ENCODE measurements at places on chromosomes 6 and 20.
A peak's percentile ranks its signal among the peaks of the same experiment; 100 is the strongest.

DNA sequence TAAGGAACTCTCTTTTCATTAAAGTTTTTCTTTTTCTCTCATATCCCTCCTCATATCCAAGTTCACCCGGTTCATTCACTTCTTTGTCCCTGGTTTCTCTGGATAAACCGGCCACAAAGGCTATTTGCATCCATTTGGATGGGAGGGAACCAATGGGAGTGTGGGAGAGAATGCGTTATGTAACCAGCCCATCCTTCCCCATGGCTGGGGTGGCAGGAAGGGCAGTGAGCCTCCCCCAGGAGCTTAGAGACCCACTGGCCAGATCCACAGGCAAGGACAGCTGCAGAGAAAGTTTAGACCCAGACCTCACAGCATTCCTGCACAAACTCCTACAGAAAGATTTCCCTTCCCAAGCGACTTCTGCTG lies 10.7 kb downstream of the CASS4 start:
- DNase-seq: no peak

DNA sequence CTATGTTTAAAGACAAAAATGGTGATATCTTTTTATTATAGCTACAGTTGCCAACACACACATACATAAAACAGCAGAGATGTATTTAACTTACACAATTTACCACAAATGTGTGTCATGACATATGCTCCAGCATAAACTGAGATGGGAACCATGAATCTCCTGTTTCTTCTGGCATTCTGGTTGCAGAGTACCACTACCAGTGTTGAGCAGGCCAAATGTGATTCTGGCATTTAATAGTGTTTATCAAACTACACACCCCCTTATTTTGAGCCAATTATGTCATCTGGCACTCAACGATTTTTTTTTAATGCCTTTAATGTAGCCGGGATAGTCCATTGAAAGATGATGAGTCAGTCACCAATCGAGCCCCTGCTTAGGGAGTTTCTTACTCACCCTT lies 59.0 kb upstream of the TPD52L1 start:
- DNase-seq: no peak

DNA sequence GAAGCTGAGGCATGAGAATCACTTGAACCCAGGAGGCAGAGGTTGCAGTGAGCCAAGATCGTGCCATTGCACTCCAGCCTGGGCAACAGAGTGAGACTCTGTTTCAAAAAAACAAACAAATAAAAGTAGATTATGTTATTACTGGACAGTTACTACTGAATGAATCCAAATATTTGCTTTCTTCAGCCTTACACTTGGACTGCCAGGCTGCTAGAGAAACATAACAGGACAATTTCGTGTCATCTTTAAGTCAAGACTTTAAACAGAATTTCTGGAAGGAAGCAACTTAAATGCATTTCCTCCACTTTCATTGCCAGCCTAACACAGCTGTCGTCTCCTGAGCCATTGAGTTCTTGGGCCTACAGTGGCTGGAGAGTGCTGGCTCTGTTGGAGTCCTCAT lies 42.0 kb upstream of the PRIM2 start:
- DNase-seq: no peak

DNA sequence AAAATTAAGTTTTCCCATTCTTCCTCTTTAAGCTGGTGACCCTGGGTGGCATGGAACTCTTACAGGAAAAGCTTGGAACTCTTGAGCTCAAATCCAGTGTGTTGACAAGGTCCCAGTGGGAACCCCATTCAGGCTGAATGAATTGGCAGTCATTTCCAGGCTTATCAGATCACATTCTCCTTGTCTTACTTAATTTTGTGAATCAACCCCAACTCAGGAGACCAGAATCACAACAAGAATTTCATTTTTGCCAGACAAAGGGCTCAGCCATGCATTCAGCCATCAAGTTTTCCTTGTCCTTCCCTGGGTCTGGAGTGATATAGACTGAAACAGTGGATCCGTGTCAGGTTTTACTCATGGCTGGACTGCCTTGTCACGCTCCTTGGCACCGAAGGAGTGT lies 92.1 kb upstream of the EEF1E1 start:
- DNase-seq: no peak

DNA sequence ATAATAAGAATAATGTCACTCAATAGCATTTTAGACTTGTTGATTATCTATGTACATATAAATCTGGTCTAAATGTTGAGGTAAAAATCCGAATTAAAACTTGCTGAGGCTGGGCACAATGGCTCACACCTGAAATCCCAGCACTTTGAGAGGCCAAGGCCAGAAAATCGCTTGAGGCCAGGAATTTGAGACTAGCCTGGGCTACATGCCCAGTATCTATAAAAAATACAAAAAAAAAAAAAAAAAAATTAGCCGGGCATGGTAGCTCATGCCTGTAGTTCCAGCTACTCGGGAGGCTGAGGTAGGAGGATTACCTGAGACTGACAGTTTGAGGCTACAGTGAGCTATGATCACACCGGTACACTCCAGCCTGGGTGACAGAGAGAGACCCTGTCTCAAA lies 34.2 kb upstream of the SUPT3H start:
- DNase-seq: no peak

- DNase-seq: no peak
Observed at GRCh38 chr6:53313784-53314400, 34.9 kb downstream of the ELOVL5 start.

DNA sequence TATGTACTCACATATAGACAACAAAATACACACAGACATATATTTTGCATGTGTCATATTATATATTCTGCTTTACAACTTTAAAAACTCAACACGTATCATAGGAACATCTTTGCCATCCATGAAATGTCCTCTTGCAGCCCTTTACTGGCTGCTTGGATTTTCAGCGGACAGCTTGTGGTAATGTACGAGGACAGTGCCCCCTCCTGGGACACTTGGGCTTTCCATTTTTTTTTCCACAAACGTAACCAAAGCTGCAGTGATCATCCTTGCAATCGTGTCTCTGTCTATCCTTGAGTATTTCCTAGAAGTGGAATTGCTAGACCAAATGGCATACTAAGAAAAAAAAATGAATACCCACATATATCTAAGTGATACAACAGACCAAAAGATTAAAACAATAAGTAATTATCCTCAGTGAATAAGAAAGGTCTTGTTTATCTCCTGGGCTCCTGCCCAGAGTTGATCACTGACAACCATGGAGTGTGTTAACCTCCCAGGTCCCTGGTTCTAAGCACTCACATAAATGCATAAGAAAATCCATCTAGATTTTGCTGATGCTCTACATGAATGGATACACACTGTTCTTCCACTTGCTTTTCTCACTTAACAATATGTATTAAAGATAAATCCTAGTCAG lies 18.1 kb downstream of the BPI start:
- DNase-seq: no peak

- peak; percentile 78 for DNase-seq
Observed at GRCh38 chr6:107847844-107848802, 24.0 kb upstream of the SCML4 start.

DNA sequence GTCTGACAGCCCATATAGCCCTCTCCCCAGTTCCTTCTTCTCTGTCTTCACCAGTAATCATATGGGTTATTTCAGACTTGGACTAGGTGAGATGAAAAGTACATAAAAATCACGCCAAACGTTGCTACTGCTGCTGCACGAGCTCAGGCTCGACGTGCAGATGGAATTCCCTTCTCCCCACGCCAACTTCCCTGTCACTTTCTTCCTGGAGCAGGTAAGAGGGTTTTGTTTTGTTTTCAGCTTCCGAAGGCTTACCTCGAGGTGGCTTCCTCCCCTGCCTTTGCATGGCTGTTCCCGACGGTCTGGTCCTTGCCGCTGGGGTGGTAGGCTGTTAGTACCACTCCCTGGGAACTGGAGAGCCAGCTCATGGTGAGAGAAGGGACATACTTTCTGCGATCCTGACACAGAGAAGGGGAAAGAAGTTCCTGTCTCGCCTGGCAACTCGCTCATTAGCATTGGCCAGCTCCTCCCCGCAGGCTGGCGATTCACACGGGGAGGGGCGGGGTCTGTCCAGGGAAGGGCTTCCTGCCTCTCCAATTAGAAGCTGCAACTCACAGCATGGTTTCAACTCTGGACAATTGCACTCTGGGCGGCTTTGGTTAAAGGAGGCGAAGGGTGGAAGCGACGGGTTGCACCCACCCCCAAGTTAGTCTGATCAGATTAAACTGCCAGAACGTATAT lies at the start of gene ARHGAP18:
TSS of gene ARHGAP18 (minus strand) at position 409 of the 681 bp plus-strand sequence. CDS start at position 368, 41 bp downstream.
- peak; percentile 73 for DNase-seq

- no peak for DNase-seq
Observed at GRCh38 chr20:62195075-62195405, 12.2 kb downstream of the MTG2 start.

DNA sequence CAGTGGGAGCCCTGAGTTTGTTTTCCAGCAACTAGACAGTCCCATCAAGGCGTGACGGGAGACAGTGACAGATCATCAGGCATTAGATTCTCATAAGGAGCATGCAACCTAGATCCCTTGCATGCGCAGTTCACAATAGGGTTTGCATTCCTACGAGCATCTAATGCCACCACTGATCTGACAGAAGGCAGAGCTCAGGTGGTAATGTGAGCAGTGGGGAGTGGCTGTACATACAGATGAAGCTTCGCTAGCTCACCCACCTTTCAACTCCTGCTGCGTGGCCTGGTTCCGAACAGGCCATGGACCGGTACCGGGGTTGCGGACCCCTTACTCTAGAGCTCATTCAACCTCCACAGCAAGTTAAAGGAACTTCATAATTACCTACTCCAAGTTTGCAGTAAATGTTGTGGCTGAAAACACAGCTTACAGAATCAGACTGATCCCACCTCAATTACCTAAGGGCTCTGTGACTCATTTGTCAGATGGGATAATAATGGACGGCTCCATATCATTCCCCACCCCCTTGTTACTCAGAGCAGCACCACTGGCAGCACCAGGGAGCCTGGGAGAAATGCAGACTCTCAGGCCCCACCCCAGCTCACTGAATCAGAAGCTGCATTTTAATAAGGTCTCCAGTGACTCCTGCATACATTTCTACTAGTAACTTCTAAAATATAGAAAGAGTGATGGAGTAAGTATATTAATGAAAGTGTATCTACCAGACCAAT lies 15.7 kb downstream of the PXMP4 start:
- DNase-seq: no peak

DNA sequence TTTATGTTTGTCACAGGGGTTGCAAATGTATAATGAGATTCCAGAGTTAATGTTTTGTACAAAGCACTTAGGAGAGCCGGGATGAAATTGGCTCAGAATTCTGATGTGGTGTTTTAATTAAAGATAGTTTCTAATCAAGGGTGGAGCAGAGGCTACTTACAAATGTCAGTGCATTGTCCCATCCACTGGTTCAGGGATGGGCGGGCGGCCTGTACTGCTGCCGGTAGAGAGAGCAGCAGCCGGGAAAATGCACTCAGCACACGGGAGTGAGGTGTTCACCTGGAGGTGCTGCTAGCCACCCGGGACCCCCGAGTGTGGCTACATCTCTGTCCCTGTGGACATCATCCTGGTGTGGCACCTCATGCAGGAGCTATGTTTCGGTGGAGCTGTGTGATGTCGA lies 193.3 kb downstream of the QKI start:
- no peak for DNase-seq

GRCh38 chr6:54970337-54970736 lies 123.8 kb downstream of the FAM83B start:
- DNase-seq: no peak

DNA sequence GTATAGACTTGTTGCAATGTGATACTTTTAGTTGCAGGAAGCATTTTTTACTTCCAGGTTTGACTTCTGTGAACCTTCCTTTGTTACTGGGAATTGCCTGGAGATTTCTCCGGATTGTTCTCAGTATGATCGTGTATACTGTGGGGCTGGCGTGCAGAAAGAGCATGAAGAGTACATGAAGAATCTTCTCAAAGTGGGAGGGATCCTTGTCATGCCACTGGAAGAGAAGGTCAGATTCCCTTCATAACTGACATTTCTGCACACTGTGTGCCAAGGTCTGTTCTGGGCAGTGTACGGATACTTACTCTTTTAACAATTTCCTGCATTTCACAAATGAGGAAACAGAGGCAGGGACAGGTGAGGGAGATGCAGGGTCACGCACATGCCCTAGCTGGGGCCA lies 9.7 kb downstream of the PCMTD2 start:
- no peak for DNase-seq

- no peak for DNase-seq
Observed at GRCh38 chr6:46048646-46049297, 33.1 kb upstream of the CLIC5 start.

DNA sequence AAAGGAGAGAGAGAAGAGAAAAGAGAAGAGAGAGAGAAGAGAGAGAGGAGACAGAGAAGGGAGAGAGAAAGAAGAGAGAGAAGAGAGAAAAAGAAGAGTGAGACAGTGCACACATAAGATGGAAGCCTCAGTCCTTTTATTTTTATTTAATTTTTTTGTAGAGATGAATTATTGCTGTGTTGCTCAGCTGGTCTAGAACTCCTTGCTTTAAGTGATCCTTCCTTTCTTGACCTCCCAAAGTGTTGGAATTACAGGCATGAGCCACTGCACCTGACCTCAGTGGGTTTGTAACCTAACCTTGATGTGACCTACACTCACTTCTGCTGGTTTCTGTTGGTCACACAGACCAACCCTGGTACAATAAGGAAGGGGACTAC lies 6.3 kb upstream of the CD40 start:
- DNase-seq: no peak

GRCh38 chr6:87645080-87645479 lies 55.1 kb downstream of the ORC3 start:
- no peak for DNase-seq

DNA sequence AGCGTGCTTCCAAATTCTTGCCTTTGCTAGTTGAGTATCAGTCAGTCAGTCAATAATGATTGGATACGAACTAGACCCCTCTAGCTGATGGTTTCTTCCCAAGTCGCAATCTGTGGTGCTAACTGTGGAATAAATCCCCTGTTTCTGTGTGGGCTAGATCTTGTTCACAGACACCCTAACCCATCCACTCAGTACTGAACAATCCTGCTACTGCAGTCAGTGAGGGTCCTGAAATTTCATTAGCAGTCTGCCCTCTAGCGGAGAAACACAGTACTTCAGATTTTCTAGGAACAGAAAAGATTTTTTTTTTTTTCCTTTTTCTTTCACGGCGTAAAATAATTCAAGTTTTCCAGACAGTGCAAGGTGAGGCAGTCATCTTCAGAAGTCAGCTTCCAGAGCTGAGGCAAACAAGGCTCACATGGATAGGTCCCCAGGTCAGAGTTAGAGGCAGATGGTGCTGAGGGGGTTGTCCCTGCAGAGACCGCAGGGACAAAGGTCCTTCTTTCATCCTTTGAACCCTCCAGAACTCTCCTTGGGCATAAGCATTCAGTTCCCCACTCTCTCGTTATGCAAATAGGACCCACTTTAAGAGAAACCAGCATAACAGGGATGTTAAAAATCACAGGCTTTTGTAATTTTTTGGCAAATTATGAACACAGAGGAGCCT lies 119.6 kb downstream of the SCML4 start:
- no peak for DNase-seq

DNA sequence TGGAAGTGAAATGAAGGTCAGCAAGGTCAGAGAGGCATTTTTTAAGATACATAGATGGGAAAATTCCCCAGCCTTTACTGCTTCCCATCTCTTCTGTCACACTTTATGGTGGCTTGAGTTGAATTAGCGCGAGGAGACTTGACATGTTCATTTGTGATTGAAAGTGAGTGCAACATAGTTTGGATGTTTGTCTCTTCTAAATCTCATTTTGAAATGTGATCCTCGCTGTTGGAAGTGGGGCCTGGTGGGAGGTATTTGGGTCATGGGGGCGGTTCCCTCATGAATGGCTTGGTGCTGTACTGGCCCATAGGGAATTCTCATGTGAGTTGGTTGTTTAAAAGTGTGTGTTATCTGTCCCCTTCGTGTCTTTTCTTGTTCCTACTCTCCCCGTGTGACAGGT lies 237.2 kb downstream of the CDKAL1 start:
- no peak for DNase-seq

- no peak for DNase-seq
Observed at GRCh38 chr6:35955071-35955470, 34.2 kb upstream of the SRPK1 start.

- DNase-seq: no peak
Observed at GRCh38 chr6:125507987-125508655, 206.4 kb upstream of the HDDC2 start.

All from stimulated activated CD4-positive, alpha-beta T cell treated with anti-CD3 and anti-CD28 coated beads, Interleukin-1b, Interleukin-23, amount 100 ng/mL, for 48 hours (primary cell).